ENCODE measurements at places on chromosomes 12 and 14.

DNA sequence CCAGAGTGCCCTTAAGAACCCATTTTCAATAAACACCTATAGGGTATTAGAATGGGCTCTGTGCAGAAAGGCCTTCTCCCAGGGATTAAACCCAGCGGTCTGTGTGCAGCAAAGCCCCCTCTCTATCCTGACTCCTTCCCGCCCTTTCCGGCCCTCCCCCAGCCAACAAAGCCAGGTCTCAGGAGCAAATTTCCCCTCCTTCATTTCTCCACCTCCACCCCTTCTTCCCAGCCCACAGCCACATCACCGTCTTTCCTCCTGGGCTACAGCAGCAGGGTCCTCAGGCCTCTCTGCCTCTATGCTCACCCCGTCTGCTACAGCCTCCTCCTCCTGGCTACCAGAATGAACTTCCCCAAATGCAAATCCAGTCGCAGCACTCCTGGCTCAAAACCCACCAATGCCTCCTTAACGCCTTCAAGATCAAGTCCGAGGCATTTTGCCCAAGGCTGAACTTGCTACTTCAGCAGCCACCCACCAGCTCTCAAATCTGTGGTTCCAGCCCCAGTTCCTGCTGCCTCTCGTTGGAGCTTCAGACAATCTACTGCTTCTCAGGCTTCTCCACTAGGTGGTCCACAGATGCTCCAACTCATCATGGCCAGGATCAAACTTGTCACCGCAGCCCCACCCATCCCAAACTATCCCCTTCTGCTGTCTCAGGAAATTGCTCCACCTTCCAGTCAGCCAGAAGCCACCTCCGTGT is 134.8 kb downstream of the BCL11B start:
- DNase-seq, result no peak

- no peak for DNase-seq
These were observed 86.6 kb downstream of the PAPLN start for GRCh38 chr14:73323896-73324399.

GRCh38 chr14:96737881-96738280 is 59.3 kb upstream of the VRK1 start:
- no peak for DNase-seq

DNA sequence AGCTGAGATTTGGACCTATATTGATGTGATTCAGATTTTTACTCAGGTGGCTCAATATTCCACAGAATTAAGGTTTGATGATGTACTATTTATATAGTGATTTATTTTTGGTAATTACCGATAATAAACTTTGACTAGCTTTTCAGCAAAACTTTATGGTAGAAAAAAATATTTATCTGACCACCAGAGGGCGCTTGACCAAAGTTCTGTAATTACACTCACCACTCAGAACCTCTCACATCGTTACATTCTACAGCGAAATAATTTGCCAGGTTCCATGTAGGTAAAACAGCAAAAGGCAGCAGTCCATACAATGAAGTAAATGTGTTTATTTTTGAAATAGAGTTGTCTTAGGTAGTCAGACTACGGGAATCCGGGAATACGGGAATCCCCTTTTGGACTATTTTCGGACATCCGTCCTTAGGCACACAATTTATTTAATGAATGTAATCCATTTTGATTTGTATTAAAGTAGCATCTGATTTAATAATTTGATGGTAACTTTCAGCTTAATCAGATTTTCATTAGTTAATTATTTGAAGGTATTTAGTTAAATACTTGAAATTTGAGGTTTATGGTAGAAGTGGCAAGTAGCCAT is 143.0 kb upstream of the DDHD1 start:
- DNase-seq, result peak; percentile 58

DNA sequence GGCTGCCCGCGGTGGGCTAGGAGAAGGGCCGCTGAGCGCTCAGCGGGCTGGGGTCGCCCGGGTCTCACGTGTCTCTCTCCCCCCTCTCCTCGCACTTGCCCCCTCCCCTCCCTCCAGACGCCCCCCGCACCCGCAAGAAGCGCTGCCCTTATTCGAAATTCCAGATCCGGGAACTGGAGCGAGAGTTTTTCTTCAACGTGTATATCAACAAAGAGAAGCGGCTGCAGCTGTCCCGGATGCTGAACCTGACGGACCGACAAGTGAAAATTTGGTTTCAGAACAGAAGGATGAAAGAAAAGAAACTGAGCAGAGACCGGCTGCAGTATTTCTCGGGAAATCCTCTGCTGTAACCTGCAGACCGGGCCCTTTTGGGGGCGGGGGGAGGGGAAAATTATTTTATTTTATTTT is 314 bp upstream of the HOTAIR start:
- peak; percentile 59 for DNase-seq

GRCh38 chr12:112506513-112507166 is 87.9 kb downstream of the PTPN11 start:
- DNase-seq, result peak; percentile 21

GRCh38 chr14:92021523-92021922 is 18.3 kb downstream of the TRIP11 start:
- DNase-seq, result peak; percentile 25

- DNase-seq, result peak; percentile 79
These were observed 21.4 kb upstream of the GSG1 start for GRCh38 chr12:13124656-13125505.

DNA sequence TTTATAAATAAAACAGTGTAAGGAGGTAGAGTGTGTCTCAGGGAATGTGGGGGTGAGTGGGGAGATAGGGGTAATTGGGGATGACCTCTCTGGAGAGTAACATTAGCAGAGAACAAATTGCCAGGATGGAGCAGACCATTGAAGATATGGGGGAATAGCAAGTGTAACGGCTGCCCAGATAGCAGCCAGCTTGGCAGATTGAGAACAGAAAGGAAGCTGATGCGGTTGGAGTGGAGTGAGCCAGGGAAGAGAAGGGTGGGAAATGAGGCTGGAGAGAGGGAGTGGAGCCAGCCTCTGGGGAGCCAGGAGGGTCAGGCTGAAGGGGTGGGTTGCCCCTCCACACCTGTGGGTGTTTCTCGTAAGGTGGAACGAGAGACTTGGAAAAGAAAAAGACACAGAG is 5.6 kb upstream of the ADCK1 start:
- DNase-seq, result no peak

- DNase-seq, result no peak
These were observed 769 bp upstream of the ZNF740 start for GRCh38 chr12:53179687-53180219.

DNA sequence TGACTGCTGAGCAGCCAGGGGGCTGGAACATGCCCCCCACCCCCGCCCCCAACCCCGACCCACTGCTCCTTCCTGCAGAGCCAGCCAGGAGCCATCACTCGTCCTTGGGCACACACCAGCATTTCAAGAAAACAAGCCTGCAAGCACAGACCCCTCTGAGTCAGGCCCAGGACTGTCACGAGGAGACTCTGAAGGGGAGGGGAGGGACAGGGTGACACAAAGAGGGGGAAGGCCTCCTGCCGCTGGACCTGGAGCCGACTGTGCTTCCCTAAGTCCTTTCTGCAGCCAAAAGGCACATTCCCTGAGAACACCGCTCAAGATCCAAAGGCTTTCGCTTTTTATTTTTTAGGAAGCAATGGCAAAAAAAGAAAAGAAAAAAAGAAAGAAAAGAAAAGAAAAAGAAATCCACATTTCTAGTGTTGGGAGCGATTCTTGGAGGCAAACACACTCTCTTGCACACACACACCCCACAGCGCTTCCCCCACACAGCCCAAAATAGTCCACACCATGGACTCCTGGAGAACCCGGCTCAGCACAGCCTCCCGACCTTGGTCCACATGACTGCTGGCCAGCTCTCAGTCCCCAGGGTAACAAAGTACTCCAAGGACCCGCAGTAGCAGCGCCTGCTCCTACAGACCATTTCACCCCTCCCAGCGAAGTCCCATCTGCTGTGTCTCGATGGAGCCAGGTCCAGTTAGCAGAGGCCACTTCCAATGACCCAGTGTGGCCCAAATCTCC is 101.7 kb downstream of the DPF3 start:
- no peak for DNase-seq

DNA sequence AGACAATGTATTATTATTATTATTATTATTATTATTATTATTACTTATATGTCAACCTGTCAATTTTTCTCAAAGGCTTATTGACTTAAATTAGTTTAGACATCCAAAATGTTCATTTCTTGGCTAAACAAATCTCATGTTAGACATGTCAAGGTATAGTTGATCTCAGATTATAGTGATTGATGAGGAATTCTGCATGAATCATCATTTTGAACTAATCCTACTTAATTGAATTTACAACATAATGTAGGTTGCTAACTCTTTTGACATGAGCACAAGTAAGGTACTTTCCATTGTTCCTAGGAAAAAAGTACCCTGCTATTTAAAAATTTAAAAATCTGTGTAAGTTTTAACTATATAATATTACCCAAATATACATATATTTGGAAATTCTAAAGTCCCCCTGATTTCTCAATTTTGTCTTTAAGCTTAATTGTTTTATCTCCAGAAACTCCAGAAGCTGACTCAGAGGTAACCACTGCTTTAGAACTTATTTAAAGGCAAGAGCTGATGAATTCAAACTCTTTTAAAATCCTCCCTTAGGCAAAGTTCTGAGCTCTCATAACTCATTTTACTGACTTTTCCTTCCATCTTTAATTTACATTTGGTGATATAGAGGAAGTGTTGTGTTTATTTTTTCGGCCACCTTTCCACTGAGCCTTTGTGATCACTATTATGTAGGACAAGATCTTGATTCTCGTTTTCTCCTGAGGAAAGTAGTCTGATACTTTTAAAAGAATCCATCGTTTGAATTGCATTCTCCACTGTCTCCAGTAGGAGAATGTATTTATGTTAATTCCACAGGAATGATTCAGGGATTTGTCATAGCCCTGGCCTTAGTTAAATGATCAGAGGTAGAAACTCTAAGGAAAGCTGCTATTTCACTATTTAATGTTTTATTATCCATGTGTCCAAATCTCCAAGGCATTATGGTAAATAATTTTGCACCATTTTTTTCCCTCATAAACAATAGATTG is 1304.5 kb downstream of the AACS start:
- peak; percentile 15 for DNase-seq

GRCh38 chr14:50795142-50795541 is 35.8 kb downstream of the NIN start:
- DNase-seq, result no peak

- DNase-seq, result peak; percentile 41
These were observed 648 bp downstream of the ERP27 start for GRCh38 chr12:14937689-14938088.

DNA sequence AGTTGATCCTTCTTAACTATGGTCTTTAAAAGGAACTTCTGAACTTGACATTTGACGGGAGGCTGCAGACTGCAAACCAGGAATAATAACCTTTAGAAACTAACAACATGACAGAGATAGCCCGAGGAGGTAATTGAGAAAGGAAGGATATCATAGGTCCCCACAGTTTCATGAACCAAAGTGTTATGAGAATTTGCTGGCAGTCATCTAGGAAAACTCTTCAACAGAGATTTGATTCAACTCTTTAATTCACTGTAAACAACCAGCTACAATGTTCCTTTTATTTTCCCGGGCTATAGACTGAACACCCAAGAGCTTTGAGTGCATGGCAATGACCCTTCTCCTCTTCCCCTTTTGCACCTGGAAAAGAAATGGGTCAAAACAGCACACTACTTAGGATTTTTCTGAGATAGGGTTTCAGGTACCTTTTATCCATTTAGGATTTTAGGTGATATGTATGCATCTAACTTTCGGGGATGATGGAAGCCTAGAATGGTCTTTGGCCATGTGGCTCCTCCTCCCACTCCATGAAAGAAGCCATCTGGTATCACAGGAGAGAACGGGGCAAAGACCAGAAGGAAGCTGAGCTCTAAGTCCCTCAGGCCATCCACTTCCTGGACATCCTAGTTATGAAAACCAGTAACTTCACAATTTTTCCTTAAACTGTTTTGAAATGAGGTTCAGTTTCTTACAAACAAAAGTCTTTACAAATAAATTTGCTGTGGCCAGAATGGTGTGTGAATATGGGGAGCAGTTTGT is 23.0 kb downstream of the GLT8D2 start:
- DNase-seq, result no peak

- DNase-seq, result peak; percentile 13
These were observed 5.2 kb downstream of the NFKBIA start for GRCh38 chr14:35399083-35399937.

DNA sequence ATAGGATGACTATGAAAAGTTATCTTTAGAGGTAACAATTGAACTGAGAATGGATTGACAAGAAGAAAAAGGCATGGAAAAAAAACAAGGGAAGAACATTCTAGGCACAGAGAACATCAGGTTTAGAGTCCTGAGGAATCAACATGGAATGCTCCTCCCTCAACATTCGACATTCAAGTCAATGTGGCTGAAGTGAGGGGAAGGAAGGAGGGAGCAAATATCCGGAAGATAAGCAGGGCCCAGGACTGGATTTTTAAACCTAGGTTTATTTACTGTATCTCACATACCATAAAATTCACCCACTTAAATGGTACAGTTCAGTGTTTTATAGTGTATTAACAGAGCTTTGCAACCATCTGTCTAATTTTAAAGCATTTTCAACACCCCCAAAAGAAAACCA is 9.6 kb upstream of the CCER1 start:
- DNase-seq, result no peak

DNA sequence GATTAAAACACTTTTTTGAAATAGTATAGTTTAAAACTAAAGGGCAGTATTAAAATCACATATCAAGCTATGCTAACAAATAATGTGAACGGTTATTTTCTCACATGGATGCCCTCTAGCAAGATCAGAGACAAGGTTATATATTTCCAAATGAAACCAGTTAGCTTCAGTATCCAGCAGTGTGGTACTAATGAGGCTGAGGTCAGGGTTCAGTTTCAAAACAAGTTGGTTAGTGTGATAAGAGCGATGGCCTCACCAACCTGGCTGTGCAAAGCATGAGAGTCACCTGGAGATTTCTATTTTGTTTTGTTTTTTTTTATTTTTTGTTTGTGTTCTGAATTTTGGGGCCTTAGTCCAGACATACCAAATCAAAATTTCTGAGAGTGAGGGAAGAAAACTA is 352.2 kb upstream of the KITLG start:
- no peak for DNase-seq

- peak; percentile 89 for DNase-seq
These were observed 41.3 kb downstream of the TDG start for GRCh38 chr12:104006929-104007328.

- no peak for DNase-seq
These were observed 10.0 kb upstream of the IFI27L2 start for GRCh38 chr14:94139421-94139820.

GRCh38 chr12:121930862-121931261 is 12.5 kb downstream of the CFAP251 start:
- no peak for DNase-seq

GRCh38 chr14:45150386-45150890 is 14.7 kb downstream of the FANCM start:
- DNase-seq, result no peak

GRCh38 chr14:41634286-41634685 is 27.6 kb downstream of the LRFN5 start:
- no peak for DNase-seq

DNA sequence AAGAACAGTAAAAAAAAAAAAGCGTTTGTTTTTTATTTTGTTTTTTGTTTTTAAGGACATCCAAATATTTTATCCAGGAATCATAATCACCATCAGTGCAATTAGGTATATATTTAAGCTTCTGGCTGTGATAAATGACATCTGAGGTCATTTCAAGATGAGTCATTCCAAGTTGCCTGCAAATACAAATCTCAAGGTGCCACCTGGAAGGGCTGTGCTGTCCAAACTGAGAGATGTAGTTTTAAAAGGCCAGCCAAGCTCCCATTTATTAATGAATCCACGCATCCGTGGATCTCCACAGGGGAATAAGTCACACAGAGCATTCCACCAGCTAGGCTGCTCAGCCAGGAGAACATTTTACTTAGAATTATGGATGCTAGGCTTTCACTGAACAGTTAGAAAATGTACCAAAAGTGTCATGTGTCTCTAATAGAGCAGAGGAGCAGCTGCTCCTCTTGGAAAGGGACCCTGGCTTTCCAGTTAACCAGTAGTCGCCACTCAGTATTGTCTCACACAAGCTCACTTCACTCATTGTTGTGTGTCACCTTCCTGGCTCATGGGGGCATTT is 1151.4 kb upstream of the TMEM132C start:
- no peak for DNase-seq

All from ELR (cell line).